ENCODE measurements at places on chromosomes 1 and 21.
A peak's percentile ranks its signal among the peaks of the same experiment; 100 is the strongest.

DNA sequence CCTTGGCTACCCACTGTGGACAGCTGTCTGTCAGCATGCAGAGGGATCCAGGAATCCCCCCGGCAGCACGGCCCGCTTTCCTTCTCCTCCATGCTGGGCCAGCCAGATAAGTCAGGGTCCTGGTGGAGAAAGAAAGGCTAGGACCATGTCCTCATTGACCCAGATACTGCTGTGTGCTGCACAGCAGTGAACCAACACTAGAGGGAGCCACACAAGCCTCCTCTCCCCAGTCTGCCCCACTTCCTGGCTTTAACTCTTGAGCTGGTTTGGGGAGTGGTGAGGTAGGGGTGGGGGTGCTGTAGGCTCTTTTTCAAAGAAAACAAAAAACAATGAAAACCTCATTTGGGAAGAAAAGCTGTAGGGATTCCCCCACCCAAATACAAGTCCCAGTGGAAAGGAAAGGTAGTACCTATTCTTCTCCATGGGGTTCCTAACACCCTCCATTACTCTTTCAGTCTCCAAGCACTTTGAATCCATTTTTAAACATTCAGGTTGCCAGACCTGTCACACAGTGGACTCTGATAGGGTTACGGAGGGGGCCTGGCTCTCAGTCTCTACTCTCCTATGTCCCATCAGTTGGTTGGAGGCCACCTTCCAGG lies 84.9 kb upstream of the CD1D start:
- DNase-seq, result peak; percentile 47

GRCh38 chr1:208209896-208210589 lies 34.1 kb downstream of the PLXNA2 start:
- DNase-seq, result no peak

- DNase-seq, result no peak
Measured at GRCh38 chr21:45856442-45856841, 125.1 kb upstream of the COL6A1 start.

- no peak for DNase-seq
Measured at GRCh38 chr21:45531393-45532215, 10.6 kb downstream of the SLC19A1 start.

DNA sequence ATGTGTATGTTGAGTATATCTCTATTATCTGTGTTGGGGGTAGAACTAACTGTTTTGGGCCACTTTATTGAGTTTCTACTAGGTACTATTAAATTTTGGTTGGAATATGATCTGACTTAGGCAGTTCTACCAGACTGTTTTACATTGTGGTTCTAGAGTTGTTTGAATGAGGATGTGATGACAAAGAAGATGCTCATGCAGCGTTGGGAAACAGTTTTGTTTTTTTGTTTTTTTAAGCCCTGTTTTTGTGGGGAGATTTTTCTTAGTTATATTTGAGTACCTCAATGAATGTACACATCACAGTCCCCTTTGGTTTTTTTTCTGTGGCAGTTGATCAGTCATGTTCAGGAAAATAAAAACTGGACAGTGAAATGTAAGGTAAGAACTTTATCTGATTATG lies 40.1 kb downstream of the TMED5 start:
- DNase-seq, result no peak

Measured in activated T-cell treated with anti-CD3 and anti-CD28 coated beads, Interleukin-2, amount 50 U/mL, for 72 hours (primary cell).